ENCODE measurements at places on chromosomes 6 and 20.

DNA sequence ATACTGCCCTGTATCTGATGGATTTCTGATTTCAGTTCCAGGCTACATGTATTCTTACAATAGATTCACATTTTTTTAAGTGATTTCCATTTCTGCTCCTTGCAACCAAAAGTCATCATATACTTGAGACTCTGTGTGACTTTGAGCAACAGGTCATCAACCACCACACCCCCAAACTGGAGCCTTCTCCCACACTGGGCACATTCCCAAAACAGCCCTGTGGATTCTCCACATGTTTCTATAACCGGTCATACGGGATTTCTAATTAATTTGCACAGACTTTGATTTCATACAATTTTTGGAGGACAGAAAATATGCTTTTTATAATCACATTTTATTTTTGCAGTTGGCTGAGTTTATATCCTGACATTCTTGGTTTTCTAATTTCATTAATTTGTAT, 317.2 kb upstream of the ID4 start:
- DNase-seq = no peak

- DNase-seq = no peak
These were observed 510.8 kb upstream of the POU3F2 start for GRCh38 chr6:98323605-98324004.

GRCh38 chr6:56488281-56488680, 154.4 kb downstream of the DST start:
- no peak for DNase-seq

GRCh38 chr6:8829296-8829695, 394.0 kb upstream of the SLC35B3 start:
- no peak for DNase-seq

- DNase-seq = no peak
These were observed 68.6 kb upstream of the FBXL4 start for GRCh38 chr6:99016355-99016754.

- no peak for DNase-seq
These were observed 347.6 kb downstream of the TPBG start for GRCh38 chr6:82711105-82711827.

- DNase-seq = no peak
These were observed 118.7 kb downstream of the MAP3K5 start for GRCh38 chr6:136673571-136673970.

DNA sequence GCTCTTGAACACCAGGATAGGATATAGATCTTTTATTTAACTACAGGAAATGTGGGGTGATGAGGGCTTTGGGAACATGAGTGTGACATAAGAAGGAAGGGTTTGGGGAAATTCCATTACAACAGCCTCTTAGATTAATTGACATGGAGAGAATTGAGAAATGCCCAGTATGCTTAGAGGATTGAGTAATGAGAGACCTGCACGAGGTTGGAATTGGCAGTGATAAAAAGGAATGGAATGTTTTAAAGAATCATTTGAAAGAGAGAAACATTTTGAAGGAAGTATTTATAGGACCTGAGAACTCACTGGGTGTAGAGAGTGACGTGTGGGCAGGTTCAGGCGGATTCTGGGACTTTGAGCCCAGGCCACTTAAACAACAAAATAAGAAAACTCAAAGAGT, 227.0 kb downstream of the BMP2 start:
- DNase-seq = no peak

- DNase-seq = no peak
These were observed 49.6 kb downstream of the SLC2A12 start for GRCh38 chr6:134002821-134003220.

GRCh38 chr6:137160763-137161162, 12.7 kb downstream of the IL22RA2 start:
- DNase-seq = no peak

DNA sequence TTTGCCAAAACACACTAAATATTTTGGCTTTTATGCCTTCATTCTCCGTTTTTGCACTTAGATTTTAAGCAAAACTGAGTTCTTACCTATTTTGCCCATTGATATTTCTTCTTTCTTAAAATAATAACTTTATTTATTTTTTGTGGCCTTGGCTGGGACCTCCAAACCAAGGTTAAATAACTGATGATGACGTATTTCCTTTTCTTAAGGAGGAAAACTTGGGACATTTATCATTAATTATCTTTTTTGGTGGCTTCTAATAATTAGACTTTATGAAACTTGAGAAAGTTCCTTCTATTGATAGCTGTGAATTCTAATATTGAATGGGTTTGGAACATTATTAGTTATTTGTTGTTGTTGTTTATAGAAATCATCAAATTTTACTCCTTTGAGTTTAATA, 154.5 kb downstream of the ADGB start:
- no peak for DNase-seq

DNA sequence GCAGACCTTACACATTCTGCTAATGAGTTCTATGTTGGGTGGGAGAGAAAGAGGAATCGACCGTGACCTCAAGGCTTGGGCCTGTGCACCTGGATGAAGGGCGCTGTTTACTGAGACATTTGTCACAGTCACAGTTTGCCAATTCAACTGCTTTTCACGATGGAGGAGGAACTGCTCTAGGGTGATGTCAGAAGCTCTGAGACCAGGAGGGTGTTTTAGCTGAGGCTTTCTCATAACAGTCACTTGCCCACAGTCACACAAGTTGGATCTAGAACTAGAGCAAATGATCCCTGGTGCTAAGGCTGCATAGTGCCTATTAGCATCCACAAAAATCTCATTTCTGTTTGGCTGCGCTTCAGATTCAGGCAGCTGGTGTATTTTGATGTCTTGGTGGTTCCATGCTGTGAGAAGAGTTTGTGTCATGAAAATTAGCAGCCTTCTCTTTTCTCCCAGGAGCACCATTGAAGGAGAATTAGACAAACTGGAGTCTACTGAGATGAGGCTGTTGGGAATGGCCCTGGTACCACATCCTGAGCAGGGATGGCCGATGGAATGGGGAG, 83.3 kb upstream of the TGM3 start:
- no peak for DNase-seq

GRCh38 chr20:667351-668034, 8.1 kb downstream of the SCRT2 start:
- DNase-seq = peak; percentile 29

DNA sequence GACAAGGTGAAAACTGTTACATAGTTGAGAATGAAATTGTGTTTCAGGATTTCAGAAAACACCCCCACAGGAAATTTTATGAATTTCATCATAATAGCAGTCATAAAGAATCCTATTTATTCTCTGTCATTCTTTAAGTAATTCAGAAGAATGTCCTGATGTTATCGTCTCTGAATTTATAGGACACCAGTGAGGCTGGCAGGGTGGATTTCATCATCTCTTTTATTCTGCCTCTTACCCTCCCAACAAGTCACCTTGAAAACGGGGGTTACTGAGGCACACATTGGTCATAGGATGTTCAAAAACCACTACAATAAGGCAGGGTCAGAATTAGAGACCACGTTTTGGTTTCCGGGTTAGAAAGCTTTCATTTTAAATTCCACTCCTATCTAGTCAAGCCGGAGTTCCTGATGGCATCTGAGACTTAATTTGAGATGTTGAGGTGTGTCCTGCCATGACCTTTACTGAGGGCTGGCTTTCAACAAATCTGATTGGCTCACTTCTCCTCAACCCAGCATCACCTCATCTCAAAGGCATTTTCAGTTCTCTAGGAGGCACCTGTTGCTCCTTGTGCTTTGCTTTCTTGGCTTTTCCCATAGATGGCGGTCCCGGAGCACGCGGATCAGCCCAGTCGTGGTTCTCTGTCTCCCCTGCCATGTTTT, 230.6 kb upstream of the SUPT3H start:
- DNase-seq = no peak

DNA sequence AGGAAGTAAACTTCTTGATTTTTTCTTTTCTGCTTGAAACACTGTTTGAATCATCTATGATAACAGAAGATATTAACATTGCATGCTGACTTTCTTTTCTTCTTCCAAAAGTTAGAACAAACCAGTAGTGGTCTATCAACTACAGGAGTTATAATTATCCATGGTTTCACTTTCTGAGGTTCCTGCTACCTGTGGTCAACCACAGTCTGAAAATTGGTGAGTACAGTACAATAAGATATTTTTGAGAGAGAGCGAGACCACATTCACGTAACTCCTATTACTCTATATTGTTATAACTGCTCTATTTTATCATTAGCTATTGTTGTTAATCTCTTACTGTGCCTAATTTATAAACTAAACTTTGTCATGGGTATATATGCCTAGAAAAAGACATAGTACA, 86.1 kb downstream of the MAP7 start:
- DNase-seq = no peak

DNA sequence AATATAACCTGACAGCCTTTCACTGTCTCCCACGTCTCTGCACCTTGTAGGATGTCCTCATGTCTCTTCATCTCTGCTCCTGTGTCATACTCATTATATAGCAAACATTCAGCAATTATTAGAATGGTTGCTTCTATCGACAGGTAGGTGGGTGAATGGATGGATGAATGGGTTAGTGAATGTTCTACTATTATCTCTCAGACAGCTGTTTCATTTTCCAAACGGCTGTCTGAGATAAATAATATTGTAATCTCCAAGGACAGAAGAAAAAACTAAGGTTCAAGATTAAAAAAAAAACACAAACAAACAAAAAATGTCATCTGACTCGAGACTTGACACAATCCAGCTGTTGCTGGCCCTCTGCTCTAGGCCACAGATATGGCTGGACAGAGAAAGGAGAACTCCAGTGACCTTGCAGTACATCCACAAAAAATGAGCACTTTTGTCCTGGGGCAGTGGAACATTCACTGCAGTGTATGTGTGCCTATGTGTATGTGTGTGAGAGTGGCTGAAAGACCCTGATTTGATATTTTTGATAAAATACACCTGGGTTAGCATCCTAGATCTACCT, 2.1 kb downstream of the HNF4A start:
- DNase-seq = no peak

GRCh38 chr20:31835977-31836852, 9.2 kb downstream of the FOXS1 start:
- no peak for DNase-seq

DNA sequence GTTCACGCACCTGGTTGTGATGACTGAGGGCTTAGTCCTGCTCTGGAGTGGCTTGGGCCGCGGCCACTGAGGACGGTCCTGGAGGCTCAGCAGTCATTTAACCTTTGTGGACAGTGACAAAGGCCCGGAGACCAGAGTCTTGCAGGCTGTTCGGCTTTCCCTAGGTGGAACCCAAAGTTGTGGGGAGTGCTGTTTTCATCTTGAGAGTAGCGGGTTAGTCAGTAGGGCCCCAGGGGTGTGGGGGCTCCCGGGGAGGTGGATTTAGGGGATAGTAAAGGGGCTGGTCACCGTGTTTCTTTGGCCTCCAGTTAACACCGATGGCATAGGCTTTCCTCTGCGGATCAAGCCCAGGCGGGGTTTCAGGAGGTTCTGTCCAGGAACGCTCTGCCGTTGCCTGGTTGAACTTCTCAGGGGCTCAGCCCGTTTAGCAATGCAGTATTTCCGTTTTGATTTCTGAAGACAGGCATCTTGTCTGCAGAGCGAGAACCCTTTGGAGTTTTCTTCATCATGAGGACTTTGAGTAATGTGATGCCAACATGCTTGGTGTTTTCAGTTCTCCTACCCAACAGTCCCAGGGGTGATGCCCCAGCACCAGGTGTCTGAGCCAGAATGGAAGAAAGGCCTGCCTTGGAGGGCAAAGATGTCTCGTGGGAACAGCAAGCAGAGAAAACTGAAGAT, 31.8 kb downstream of the ZNF831 start:
- no peak for DNase-seq

DNA sequence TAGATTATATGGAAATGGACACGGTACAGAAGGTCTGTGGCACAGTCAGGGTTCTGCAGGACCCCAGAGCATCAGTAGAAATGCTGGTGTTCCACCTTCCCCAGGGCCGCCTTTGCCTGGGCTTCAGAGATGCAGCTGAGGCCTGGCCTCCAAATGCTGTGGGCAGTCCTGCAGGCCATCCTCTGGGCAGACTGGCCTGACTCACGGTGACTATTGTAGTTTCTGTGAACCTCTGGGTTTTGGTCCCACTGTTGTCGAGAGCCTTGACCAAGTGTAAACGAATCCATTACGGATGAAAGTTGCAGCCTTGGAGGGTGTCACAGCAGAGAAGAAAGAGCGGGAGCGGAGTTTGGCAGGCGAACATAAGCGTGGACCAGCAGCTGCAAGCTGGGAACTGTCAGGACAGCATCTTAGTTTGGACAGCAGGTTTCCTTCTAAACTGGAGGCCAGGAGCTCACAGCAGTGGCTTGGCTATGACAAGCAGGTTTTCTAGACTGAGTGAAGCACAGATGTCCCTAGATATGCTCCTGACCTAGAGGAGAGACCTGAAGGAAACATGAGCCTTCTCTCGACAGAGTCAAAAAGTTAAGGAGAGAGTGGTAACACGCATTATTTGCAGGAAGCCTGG, 46.2 kb upstream of the BCLAF1 start:
- DNase-seq = no peak

- no peak for DNase-seq
These were observed 350 bp downstream of the HELZ2 start for GRCh38 chr20:63573647-63574131.

GRCh38 chr6:108383981-108384380, 89.1 kb downstream of the AFG1L start:
- no peak for DNase-seq

- peak; percentile 74 for DNase-seq
These were observed 170.0 kb downstream of the FOXA2 start for GRCh38 chr20:22414305-22414742.

DNA sequence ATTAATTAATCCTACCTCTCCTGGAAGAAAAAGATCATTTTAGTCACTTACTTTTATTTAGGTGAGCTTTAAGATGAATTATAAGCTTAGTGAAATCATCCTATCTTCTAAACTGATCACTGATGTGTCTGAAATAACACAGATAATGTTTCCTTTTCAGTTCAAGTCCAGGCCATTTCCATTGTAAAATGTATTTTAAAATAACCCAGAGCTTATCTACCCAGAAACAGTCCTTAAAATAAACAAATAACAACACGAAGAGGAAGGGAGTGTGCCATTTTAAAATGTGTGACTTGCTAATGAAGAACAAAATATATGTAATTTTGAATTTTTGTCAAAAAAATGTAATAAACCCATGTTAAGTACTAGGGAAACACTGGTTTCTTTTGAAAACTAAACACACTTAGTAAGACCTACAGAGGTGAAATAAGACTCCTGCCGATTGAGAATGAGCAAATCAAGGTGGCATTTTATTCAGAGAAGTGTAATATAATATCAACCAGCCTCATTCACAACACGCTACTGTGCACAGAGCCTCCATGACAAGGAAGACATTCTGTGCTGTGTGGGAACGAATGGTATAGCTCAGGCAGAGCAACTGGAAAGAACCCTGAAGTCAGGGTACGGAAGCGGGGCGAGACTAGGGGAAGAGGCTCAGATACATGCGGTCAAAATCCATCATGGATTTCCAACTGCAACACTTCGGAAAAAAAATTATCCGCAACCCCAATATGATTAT, 7.7 kb downstream of the LRP11 start:
- no peak for DNase-seq
